ENCODE measurements at places on chromosomes 6 and 20.

DNA sequence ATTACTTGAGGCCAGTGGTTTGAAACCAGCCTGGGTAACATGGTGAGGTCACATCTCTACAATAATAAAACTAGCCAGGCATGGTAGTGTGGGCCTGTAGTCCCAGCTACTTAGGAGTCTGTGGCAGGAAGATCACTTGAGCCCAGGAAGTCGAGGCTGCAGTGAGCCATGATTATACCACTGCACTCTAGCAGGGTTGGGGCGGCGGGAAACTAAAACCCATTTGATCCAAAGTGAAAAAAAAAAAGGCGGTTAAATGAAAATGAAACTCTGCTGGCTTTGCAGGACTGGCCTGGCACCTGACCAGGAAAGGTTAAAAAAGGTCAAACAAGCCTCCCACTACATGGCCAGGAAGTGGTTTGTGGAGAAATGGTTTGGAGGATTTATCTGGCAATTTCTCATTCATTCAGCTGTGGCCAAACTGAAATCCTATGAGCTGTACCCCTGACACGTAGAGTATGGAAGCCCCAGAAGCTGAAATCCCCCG lies 36.6 kb downstream of the MTRES1 start:
- DNase-seq: no peak

- no peak for DNase-seq
Observed at GRCh38 chr6:149194820-149195558, 122.5 kb upstream of the TAB2 start.

DNA sequence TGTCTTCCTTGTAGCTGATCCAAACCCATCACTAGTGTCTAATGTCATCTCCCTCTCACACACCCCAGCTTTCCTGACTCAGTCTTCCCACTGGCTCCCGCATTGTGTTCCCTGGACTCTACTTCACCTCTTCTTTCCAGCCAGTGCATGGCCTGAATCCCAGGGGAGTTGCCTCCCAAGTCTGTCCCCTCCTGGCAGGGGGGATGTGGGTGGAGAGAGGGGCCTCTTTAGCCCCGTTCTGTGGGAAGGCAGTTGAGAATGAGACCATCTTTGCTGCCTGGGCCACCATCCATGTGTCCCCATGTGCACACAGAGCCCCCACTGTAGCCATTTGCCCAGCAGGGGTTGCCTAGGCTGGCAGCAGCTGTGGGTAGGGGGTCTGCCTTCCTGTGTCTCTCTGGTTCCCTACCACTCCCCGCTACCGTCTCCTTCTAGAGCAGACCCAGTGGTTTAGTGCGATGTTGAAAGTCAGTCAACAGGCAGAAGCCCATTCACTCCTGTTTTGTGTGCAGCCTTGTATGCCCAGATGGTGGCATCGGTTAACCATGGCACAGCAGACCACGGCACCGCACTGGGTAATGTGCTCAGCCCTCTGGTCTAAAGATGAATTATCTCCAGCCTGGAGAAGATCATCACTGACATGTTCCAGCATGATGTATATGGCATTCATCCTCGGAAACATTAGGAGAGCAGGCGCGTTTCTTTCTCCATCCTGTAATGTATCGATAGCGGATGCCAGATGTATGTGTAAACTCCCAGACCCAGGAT lies 178.8 kb upstream of the SNX9 start:
- DNase-seq: peak; percentile 3

DNA sequence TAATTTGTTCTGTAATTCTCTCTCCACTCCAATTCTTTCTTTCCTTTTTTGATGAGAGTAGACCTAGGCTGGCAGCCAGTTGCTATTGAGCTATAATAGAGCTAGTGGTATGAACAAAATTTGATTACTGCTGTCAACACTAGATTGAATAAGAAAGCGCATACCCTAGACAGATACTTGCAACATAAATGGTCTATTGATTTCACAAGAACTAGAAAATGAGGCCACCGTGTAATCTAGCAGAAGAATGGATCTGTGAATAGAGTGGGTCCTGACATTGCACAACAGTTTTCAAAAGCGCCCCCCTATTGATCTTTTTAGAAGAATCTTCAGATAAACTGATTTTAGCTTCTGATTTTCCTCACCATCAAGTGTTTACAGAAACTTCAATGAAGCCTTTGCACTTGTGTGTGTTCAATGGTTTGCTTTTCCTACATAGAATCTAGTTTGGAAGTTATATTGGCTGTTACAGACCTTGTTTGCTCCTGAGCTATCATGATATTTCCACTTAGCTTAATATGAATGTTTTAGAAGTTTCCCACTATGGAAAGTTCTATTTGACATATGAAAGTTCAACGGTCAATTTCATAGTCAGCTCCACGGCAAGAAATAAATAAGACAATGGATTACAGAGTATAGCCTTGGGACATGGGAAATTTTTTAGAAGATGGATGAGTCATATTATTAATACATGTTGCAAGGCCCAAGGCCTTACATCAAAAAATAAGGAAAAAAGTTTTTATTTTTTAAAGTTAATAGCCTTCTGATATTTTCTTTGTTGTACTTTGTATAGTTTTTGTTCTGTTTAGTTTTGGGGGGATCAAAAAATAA lies 55.6 kb downstream of the UTRN start:
- no peak for DNase-seq

GRCh38 chr6:27604986-27605385 lies 132.1 kb upstream of the ZNF184 start:
- no peak for DNase-seq

Data from stimulated activated CD8-positive, alpha-beta memory T cell treated with anti-CD3 and anti-CD28 coated beads, Interleukin-15, amount 100 ng/mL, for 4 hours (primary cell).